ENCODE measurements at places on chromosomes 3 and 15. TPM values are rescaled to one million over a fixed set of nuclear protein-coding genes. Genes with fewer than 3 reads are reported as not detected.

SLCO3A1 gene
- total RNA-seq: 17.7 TPM

ARPIN gene
- 2.9 TPM for total RNA-seq

CCR8 gene
- 2.2 TPM for total RNA-seq

BLOC1S6 gene
- total RNA-seq: 102 TPM

CLDN16 gene
- total RNA-seq: 0.10 TPM

NUP210 gene
- 63.0 TPM for total RNA-seq

C15orf39 gene
- 54.0 TPM for total RNA-seq

TM4SF4 gene
- not detected for total RNA-seq

SLC28A1 gene
- not detected for total RNA-seq

NEK10 gene
- 0.63 TPM for total RNA-seq

ADAMTS7 gene
- not detected for total RNA-seq

CCR1 gene
- total RNA-seq: 60.7 TPM

PARP14 gene
- 120 TPM for total RNA-seq

SPINK8 gene
- total RNA-seq: not detected

MYZAP gene
- 5.1 TPM for total RNA-seq

TMPRSS7 gene
- total RNA-seq: not detected

C3orf33 gene
- total RNA-seq: 2.3 TPM
